Cerebellum (tissue), 4 donors: ENCODE measurements at places on chromosomes 12 and 14. TPM values are rescaled to one million over a fixed set of nuclear protein-coding genes. Genes with fewer than 3 reads are reported as not detected.

The RPS6KA5 gene
- 10.6 TPM for total RNA-seq

The SPIC gene
- not detected for total RNA-seq

DNA sequence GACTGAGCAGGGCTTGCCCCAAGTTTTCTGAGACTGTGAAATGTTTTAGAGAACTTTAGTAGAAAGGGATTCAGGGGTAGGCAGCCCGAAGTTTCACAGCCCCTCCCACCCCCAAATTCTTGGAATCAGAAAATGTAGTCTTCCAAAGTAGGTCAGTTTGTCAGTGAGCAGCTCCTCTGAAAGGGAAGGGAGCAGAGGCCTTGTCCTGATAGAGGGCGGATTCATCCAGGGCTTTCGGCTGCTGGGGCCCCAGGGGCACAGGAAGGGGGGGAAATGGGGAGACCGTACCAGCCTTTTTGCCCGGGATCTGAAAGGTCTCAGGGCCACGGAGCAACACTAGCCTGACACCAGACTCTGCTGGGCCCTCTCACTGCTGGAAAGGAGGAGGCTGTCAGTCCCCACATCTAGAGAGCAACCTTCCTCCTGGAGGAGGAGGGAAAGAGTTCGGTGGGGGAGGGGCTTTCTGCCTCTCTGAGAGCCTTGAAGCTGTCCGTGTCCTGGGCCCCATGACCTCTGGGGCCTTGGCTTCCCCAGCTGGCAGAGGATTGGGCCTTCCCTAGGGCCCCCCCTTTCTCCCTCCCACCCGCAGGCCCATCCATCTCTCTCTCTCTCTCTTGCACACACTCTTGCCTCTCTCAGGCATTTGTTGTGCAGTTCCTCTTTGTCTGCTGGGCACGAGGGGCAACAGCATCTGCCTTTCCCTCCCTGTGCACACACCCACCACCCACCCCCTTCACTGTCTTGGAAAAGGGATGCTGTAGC lies at the start of gene IKZF4:
TSS of gene IKZF4 (plus strand) at position 621 of the 762 bp plus-strand sequence. CDS start 451 bp downstream, outside the sequence.
- DNase-seq = peak; percentile 45

The GPR68 gene
- 5.8 TPM for total RNA-seq

DNA sequence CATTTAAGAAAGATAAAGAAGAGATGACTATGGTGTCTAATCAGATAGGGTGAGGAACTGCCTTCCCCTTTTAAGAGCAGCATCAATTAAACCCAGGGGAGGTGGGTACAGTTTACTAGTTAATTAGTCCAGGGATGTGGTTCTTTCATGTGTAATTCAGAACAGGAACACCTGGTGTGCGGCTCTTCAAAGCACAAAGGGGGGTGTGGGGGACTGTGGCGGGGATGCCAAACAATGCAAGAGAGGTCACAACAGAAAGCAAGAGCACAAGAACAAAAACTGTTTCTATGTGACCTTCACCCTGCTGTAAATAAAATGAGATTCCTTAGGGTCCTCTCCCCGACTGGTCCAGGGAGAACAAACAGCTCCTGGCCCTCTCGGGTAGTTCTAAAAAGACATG lies 183.9 kb upstream of the SOX5 start:
- no peak for DNase-seq

DNA sequence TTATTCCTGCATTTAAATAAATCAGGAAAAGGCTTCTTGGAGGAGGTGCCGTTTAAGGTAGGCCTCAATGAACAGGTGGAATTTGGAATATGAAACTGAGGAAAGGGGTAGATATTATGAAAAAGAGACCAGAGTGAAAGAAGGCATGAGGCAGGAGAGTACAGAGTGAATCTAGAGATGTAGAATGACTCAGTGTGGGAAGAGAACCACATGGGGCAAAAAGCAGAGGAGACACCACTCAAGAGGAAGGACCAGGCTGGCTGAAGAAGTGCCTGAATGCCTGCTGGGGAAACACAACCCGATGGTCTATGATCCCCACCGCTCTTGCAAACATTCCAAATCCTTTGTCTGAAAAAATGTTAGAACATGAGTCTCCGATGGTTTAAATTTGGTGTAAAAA lies 1134.1 kb downstream of the VRK1 start:
- DNase-seq = no peak

The SERPINA10 gene
- not detected for total RNA-seq

The HOXC12 gene
- total RNA-seq = not detected

GRCh38 chr12:97781342-97781741 lies 318.7 kb downstream of the RMST start:
- DNase-seq = no peak

GRCh38 chr14:23057757-23058653 lies 685 bp upstream of the CDH24 start:
- DNase-seq = peak; percentile 92
